ENCODE measurements at places on chromosomes 7 and 10.
A peak's percentile ranks its signal among the peaks of the same experiment; 100 is the strongest.

DNA sequence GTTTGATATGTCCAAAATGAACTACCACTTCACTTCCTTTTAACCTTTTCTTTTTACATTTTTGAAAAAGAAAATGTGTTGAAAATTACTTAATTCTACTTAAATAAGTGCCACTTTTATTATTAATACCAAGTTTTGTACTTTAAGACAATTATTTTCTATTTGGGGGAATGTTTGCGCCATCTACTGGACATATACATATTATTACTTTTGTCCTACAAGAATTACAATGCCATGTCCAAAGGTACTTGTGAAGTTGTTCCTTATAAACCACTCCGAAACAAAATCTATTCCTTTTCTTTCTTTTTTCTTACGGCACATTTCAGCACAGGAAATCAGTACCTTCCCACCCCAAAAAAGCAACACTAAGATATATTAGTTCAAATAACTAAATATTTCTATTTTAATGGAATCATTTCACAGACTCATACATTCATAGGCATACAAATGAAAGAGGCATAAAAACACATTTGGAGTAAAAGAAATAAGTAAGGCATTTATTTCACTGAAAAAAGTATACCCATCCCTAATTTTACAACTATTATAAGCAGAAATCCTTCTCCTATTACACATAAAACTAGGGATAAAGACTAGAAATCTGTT lies 169.9 kb downstream of the RNF133 start:
- peak; percentile 52 for DNase-seq

DNA sequence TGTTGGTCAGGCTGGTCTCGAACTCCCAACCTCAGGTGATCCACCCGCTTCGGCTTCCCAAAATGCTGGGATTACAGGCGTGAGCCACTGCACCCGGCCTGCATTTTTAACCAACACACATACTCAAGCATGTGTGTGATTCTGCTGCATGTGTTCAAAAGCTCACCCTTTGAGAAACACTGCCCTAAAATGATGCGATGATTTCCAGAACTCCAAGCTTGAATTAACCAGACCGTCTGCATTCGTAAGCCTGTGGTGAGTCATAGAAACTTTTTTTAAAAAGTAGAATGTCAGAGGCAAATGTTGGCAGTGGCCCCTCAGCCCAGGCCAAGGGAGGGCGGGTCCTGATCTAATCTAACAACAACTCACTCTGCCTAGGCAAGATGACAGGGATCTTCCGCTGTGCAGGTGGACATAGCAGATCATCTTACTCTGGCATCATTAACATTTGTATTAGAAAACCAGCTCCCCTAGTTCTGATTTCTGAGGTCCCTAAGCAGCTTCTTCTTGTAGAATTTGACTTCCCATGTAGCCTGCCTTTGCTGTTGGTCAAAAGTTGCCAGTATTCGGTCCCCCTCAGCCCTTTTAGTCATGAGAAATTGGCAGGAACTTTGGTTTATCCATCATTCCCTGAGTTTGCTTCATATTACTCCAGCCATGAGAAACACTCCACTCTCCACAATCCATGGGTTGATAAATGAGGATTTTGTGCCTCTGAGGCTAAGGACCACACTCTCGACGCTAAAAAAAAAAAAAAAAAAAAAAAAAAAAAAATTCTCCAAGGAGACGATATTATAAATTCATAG lies 190.4 kb downstream of the SKIDA1 start:
- peak; percentile 91 for DNase-seq

DNA sequence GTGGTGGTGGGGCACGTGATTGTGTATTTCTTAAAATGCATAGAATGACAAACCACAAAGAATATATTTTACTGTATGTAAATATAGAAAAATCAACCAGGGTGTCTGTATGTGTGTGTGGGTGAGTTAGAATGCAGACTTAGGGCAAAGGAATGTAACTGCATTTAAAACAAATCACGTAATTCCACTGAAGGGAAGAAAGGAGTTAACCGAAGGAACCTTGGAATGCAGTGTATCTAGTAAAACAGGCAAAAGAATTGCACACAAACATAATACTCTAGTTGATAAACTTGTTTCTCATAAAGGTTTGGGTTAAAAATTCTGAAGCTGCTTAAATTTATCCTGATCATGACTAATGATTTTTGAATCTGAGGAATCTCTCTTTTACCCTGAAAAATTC lies 134.9 kb downstream of the ADRA2A start:
- DNase-seq: peak; percentile 43

DNA sequence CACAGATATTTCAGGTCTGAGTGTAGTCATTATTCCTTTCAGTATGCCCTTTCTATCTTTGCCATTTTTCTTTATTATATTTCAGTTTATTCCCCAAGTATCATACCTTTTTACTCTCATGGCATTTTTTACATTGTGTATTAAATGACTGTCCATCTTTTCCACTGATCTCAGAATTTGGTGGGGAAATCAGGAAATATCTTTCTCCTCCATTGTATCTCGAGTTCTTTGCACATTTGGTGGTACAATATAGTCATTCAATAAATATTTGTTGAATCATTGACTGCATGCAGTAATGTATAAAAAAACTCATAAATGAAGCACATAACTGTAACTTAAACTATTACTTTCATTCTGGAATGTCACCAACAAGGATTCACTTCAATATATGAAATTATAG lies 354.7 kb downstream of the HGF start:
- DNase-seq: peak; percentile 73

DNA sequence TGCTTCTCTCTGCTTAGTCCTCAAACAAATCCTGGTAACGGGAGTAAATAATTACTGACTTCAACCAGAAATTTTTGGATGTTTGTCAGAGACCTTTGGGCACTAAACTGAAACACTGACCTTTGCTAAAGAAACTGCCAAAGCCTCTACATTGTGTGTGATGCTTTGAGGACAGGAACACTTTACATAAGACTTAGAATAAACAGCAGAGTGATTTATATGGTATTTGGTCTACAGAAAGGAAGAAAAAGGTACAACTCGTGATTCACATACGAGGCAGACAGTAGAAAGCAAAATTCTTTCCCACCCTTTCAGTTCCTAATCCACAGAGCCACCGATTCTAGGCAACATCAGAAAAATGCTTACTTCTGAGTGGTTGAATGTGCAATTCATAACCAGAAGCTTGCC lies 59.8 kb downstream of the SLC16A12 start:
- no peak for DNase-seq

DNA sequence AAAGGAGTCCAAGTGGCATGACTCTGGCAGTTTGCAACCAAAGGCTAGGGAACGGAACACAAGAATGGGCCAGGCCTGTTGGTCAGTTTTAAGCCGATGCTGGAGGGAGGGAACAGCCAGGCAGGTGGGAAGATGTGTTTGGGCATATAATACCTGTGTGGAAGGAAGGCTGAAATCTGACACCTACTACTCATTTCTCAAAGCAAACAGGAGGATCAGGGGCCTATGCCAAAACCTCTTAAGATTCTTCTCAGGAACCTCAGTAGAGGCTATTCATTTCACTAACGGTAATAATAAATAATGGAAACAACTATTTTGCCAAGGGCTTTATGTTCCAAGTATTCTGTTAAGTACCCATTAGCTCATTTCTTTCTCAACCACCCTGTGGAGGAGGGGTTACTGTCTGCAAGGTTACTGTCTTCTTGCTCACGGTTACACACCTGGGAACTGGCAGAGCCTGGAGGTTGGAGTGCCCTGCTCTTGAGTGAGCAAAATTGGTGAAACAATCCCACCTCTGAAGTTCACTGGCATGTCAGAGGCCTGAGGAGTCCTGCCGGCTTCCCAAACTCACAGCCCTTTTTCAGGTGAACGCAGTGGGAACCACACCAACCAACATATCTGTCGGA lies 35.5 kb downstream of the GOT1 start:
- DNase-seq: no peak

GRCh38 chr10:88062798-88063472 lies 199.5 kb downstream of the PTEN start:
- DNase-seq: peak; percentile 75

DNA sequence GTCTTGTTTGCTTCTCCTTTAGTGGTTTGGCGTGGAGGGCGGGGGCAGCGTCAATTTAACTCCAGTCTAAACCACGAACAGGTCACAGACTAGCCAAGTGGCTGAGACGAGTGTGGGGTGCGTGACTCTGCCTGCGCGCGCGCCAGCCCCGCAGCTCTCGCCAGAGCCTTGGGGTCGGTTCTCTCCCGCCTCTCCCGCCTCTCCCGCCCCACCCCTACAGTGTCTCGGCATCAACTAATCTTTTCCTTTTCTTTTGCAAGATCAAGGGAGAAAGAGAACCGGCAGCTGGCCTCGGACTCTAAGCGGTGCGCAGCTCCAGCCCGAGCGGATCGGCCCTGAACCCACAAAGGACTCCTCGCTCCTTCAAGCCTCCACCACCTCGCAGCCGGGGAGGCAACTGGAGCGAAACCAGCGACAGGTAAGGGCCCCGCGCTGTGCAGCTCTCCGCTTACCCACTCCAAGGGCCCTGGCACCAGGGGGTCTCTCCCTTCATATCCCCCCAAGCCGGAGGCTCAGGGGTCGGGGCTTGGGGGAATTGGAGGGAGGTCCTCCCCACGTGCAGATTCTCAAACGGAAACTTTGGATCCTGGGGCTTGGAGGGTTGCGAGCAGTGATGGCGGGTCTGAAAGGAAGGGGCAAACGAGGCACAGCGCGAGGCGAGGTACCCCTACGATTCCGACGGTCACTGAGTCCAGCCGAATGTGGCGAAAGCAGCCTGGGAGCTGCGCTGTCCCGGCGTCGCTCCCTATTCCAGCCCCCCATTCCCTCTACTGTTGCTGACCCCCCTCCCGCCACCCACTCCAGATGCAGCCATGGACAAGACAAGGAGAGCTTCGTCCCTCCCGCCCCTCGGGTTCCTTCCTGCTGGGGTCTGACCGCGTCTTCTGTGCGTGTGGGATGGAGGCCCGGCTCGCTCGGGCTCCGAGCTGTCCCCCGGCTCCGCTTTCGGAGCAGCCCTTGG lies 829 bp downstream of the CHRM2 start:
- peak; percentile 20 for DNase-seq

- no peak for DNase-seq
Observed at GRCh38 chr10:50885097-50885859, at the start of gene A1CF. TSS of gene A1CF (minus strand) at chr10:50885627. CDS start at chr10:50859940, 25,687 bp downstream.

GRCh38 chr10:3714531-3714930 lies 70.5 kb downstream of the KLF6 start:
- no peak for DNase-seq

GRCh38 chr7:11252705-11253272 lies 279.1 kb downstream of the PHF14 start:
- no peak for DNase-seq

DNA sequence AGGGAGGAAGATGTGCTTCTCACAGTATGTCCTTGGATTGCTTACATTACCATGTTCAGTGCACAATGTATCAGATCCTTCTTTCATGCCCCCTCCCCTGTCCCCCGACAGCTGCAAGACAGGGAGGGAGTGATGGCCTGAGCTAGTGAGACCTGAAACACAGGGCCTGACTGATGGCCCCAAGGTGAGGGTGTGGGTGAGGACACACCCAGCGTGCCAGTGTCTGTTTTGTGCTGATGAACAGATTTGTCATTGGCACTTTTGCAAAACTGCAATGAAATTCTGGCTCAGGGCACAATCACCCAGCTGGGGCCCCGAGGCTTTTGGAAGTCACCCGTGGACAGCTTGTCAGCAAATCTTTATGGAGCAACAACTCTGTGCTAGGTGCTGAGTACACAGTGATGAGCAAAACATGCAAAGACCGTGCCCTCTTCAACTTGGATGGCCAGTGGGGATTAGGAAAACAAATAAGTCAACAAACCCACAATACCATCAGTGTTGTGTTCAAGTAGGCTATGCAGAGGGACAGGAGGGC lies 59.4 kb upstream of the EMX2 start:
- no peak for DNase-seq

DNA sequence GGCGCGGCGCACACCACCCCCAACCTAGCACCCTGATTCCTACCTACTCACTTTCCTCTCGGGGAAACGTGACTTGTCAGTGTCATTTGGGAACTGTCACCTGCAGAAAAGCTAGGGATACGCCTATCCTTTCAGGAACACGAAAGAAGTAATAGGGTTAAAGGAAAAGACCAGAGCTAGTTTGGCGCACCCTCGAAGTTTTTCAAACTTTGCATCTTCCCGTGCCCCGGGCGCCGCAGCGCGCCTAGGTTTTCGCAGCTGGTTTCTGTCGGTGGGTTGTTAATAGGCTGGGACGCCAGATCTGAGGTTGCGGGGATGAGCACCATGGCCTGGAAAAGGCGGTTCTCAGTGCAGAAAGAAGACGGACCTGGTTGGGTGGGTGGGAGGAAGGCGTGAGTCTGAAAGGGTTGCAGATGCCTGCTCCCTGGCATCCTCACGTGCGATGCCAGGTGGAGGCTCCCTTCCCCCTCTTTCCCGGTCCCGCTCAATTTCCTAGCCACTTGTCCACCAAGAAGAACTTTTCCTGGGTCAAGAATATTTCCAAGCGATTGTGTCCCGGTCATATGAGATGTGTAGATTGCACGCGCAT lies 568 bp upstream of the MEOX2 start:
- peak; percentile 12 for DNase-seq

DNA sequence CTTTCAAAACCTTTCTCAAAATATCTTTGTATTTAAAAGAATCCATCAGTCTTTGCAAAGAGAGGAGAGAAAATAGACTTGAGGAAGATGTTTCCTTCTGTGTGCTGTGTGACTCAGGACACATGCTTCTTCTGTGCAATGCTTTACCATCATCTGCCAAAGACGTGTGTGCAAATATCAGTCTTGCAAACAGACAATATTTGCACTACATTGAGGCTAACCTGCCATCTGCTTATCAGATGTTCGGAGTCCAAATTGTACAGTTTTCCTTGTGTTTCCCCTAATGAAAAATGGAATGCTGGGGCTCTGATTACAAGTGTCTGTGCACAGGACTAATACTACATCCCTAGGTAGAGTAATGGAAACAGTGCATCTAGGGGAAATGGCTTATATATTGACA lies 353.1 kb upstream of the LRRTM3 start:
- DNase-seq: no peak

DNA sequence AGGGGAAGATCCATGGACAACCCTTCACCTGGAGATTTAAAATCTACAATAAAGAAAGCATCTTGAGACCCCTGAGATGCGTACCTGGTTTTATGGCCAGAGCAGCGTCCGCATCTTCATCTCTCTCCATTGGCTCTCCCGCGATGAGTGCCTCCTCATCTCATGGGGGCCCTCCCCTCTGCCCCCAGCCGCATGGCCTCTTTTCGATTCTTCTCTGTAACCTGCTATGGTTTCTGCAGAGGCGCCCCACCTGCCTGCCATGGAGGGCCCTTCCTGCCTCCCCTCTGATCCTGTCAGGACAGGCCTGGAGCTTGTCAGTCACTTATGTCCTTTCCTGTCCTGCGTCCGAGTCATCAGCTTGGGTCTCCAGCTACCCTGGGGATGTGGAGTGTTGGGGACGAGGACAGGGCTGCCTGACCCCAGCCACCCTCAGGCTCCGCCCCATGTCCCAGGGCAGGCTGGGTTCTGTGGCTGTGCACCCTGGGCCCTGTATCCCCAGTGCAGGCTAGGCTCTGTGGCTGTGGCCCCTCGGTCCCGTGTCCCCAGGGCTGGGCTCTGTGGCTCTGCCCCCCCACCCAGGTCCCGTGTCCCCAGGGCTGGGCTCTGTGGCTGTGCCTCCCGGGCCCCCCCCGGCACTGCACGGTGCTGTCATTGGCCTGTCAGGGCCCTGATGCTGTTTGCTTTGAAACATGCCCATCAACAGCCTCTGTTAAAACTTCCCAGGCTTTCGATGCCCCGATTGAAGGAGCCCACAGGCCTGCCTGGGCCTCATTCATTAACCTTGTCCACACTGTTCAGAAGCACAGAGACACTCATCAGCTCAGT lies 99.8 kb downstream of the WDR37 start:
- DNase-seq: no peak

GRCh38 chr10:79390551-79391229 lies 43.4 kb downstream of the PPIF start:
- DNase-seq: no peak
